ENCODE measurements at places on chromosomes 3 and 15.

GRCh38 chr3:107599772-107600145 is 77.0 kb downstream of the BBX start:
- no peak for DNase-seq

GRCh38 chr3:134459562-134459961 is 26.2 kb downstream of the ANAPC13 start:
- DNase-seq, result no peak

DNA sequence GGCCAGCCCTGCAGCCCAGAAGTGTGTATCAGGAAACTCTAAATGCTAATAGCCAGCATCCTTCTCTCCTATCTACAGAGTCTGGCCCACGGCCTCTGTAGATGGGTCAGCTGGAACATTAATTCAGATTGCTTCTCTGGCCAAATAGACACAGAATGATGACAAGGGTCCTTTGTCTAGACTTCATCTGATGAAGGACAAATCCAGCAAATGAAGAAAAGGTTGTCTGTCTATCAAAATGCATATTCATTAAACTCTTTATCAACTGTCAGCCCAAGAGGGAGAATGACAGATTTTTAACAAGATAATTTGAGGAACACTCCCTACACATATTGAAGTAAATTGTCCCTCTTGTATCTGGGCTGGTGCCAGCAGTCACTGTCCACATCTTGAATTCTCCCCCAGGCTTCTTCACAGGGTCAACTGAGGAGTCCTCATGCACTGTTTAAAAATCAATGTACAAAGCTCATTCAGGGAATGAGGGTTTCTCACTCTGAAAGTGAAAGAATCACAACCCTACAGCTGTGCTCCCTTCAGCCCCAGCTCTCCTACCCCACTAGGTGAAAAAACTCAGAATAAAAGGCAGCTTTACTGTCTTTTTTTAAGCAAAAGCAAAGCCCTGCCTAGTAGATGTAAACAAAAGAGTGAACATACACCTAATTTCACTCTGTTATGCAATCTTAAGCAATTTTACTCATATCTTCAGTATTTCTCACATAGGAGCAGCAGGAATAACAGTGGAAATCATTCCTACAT is 507.7 kb downstream of the IGSF11 start:
- no peak for DNase-seq

DNA sequence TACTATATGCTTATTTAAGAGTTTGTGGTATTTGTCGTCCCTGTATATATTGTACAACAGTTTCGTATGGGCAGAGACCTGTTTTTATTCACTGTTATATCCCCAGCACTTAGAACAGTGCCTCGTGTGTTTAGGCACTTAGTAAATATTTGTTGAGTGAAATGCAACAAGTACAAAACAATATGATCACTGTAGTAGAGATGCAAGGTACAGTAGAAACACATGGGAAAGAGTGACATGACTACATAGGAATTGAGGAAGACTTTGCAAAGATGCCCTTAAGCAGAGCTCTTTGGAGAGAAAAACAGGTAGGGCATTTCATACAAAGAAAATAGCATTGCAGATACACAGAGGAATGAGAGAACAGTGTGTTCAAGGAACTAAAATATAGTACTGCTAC is 18.3 kb downstream of the RASA2 start:
- DNase-seq, result no peak

Data from activated naive CD4-positive, alpha-beta T cell (primary cell).